Pericardium fibroblast (primary cell): ENCODE measurements at places on chromosomes 6 and 20. TPM values are rescaled to one million over a fixed set of nuclear protein-coding genes. Genes with fewer than 3 reads are reported as not detected.

The NKX2-4 gene
- total RNA-seq = not detected in 2 replicates

The DEFB121 gene
- not detected in 2 replicates for total RNA-seq

The TBC1D22B gene
- 2.7 and 4.6 TPM in 2 replicates for total RNA-seq

The AURKA gene
- total RNA-seq = 3.2 and 3.8 TPM in 2 replicates

The SLC52A3 gene
- not detected in 2 replicates for total RNA-seq

The ELOVL4 gene
- 6.7 and 7.7 TPM in 2 replicates for total RNA-seq

The TGM3 gene
- total RNA-seq = under 0.01 TPM in 1 of 2 replicates, not detected in the other

The RIMS1 gene
- not detected in 2 replicates for total RNA-seq

The CD93 gene
- total RNA-seq = 0.35 and 4.9 TPM in 2 replicates

The MLIP gene
- total RNA-seq = 1.3 TPM in 1 of 2 replicates, not detected in the other

The MUCL3 gene
- total RNA-seq = not detected in 2 replicates

The TREM2 gene
- not detected in 2 replicates for total RNA-seq

The KIF25 gene
- total RNA-seq = not detected in 2 replicates

The TOX2 gene
- 6.1 and 17.7 TPM in 2 replicates for total RNA-seq

The PXT1 gene
- not detected in 2 replicates for total RNA-seq

The GJA10 gene
- not detected in 2 replicates for total RNA-seq

The ATG5 gene
- total RNA-seq = 21.4 and 25.4 TPM in 2 replicates

The UBD gene
- total RNA-seq = not detected in 2 replicates

The KIAA0408 gene
- 1.4 and 1.9 TPM in 2 replicates for total RNA-seq

The DLK2 gene
- 0.23 and 5.8 TPM in 2 replicates for total RNA-seq

The ROS1 gene
- 0.23 and 0.34 TPM in 2 replicates for total RNA-seq

The HLA-DQB2 gene
- total RNA-seq = not detected in 2 replicates

The TAF8 gene
- 8.4 and 12.3 TPM in 2 replicates for total RNA-seq

The ADGRB3 gene
- 2.3 TPM in 1 of 2 replicates, not detected in the other for total RNA-seq
